ENCODE measurements at places on chromosomes 11 and 22. TPM values are rescaled to one million over a fixed set of nuclear protein-coding genes. Genes with fewer than 3 reads are reported as not detected.

Gene LRP4
- polyA plus RNA-seq = 21.3 TPM

DNA sequence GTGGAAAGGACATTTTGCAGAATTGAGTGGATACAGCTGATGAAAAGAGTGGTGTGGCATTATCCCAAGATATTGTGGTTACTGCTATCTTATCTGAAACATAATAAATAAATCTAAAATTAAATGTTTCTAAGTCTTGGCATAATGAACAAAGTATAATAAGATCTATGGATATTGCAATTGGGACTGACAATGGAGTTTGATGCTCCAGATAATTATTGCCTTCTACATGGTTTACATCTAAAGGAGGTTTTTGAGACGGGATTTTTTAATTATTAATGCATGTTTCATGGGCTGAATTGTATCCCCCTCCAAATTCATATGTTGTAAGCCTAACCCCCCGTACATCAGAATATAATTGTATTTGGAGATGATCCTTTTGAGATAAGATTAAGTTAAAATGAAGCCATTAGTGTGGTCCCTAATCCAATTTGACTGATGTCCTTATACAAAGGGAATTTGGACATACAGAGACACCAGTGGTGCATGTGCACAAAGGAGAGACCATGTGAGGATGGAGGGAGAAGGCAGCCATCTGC is 198.5 kb downstream of the MSANTD4 start:
- no peak for DNase-seq

DNA sequence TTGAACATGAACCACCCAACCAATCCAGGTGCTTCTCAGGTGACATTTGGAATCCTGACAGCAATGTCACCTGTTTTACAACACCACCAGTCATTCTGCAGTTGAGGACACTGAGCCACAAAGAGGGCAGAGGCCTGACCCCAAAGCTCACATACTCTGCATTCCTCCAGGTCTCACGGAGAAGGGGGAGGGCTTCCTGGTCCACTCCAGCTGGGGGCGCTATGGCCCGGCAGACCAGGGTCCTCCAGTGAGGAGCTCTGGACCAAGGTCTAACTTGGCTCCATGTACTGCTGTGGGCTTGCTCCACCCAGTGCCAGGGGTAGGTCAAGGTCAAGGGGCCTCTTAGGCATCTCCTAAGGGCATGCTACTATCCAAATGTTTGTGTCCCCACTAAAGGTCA is 1.5 kb upstream of the PNPLA3 start:
- no peak for DNase-seq

DNA sequence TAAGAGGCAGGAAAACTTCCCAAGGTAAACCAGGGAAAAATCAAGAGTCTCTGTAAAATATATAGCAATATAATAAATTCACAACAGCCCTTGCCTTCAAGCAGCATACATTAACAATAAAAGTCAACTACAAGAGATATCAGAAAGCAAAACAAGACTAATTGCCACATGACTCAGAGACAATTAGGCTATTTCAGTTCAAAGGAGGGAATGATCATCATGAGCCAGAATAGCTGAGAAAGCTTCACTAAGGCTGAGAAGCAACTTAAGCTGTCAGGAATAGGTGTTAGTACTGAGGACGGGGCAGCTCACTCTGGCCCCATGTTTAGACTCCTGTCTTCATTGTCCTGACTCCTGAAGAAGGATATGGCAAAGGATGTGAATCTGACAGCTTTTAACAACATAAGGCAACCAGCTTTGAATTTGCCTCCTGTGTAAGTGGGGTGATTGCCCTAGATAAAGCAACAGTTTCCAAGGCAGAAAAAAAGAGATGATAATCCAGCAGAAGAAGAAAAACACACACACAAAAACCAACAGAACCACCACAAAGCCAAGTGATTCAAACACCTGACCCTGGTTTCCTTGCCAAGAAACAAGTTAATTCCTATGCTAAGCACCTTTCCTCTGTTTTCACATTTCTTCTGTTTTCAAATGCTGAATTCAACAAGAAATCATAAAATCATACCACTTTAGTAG is 60.8 kb downstream of the SIK3 start:
- DNase-seq = no peak
